NCI-H1417 treated with DMSO at 0.1 percent for 48 hours (cell line): ENCODE measurements at places on chromosomes 1 and 21.

GRCh38 chr21:30615199-30615598 is 1.0 kb upstream of the KRTAP20-1 start:
- DNase-seq, result no peak

GRCh38 chr1:13792419-13792818 is 92.4 kb downstream of the PRDM2 start:
- no peak for DNase-seq

GRCh38 chr1:1958071-1958541 is 39.0 kb upstream of the TMEM52 start:
- DNase-seq, result no peak

DNA sequence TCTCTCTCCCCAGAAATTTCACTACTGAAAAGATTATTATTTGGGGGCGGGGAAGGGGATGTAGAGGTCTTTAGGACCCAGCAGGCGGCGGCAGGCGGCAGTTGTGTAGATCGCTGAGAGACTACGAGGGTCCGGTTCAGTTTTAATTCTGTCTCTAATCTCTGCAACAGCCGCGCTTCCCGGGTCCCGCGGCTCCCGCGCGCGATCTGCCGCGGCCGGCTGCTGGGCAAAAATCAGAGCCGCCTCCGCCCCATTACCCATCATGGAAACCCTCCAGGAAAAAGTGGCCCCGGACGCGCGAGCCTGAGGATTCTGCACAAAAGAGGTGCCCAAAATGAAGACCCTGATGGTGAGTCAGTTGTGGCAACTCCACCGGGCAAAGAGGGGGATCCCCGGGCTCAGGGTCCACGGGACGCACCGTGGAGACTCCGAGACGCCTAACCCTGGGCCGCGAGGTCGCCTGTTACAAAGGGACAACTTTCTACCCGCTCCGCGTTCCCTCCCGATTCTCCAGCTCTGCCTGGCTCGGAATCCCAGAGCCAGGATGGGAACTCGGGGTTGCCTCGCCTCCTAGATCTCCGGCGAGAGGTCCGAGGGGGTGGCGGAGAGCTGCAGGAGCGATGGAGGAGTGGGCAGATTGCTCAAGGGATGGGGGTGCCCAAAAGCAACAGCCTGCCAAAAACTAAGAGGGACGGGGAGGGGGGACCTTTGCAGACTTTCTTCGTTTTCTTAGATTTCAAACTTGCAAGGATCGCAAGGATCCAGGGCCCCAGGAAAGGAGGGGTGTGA is at the start of gene ST6GALNAC5:
ST6GALNAC5 (plus strand) TSS at position 139 of the 789 bp plus-strand sequence.
- DNase-seq, result no peak

DNA sequence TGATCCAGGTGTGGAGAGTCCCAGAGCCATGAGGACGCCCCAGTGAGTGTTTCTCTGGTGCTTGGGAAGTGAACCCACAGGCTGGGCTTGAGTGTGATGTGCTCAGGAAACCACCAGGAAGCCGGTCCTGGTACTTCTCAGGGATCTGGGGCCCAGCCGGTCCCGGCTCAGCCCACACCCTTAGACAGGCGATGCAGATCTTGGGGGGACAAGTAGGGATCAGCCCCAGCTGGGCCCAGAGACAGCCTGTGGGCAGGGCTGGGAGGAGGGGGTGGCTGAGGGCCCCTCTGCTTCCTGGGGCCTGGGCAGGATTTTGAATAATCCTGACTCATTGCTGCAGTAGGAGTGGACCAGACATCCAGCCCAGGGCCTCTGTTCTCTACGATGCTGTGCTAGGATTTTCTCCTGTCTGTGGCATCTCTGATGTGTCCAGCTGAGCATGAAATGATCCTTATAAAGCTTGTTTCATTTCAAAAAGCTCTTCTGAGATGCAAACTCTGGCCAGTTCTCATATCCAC is 698.0 kb downstream of the PTPRU start:
- DNase-seq, result no peak

GRCh38 chr1:40664167-40664537 is 1.3 kb downstream of the RIMS3 start:
- no peak for DNase-seq

DNA sequence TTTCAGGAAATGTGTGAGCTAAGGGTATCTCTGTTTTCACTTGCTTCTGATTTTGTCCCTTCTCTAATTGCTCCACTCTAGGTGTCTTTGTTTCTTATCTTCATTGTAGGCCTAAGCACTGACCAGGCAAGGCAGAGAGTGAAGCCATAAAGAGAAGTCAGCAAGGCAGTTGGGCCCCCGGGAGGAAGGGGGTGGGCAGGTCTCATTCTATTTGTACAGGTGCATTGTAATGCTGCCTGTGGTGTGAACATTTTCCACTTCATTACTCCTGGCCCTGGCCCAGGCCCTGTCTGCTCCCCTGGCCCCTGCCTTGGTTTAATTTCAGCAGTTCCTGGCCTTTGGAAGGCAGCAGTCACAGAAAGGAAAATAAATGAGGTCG is 86.4 kb upstream of the JUN start:
- no peak for DNase-seq

DNA sequence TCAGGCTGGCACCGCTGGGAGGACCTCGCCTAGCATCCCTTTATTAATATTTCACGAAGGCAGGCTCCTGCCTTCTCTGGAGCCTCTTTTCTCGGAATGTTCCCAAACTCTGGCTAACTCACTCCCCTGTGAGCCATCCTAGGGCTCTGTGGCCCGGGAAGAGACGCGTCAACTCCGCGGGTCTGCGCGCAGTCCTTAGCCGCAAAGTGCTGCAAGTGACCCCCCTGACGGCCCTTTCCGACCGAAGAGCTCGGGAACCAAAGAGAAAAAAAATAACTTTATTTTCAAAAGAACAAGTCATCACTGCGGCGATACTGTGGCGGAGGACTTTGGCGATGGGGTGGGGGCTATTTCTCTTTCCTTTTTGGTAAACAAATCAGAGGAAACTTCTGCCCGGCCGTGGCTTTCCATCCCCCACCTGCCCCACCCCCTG is 14.6 kb downstream of the NR5A2 start:
- no peak for DNase-seq

- no peak for DNase-seq
These were observed 182.9 kb downstream of the BACH1 start for GRCh38 chr21:29481641-29482040.

DNA sequence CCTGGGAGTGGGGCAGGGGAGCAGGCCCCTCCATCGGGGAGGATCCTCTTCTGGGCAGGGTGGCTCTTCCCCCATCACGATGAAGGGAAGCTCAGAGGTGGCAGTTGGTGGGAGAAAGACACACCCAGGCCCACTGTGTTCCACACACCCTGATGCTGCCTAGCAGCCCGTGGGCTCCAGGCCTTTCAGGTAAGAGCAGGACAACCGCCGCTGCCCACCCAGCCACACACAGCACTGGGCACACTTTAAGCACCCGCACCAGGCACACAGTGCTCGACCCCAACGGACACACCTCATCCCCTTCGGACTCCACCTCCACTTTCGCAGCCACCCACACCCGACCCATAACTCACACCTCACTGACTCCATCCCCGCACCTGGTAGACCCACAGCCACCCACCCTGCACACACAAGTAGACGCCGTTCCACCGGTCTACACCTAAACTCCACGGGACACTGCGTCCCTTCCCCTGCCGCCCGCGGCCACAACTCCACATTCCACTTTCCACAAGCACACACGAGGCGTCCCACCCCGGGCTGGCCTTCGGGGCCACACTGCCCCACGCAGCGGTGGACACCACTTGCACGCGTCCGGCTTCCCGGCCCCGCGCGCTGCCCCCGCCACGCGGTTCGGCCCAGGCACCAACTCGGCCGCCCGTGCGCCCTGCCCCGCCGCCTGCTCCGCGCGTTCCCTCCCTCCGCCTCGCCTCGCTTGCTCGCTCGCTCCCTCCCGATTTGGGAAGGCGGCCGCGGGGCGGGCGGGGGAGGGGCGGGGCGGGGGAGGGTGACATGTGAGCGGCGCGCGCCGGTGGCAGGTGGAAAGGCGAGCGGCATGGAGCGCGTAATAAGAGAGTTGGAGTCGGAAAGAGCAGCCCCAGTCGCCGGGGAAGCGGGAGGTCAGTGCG is at the start of gene KCNQ4:
KCNQ4 (plus strand) TSS at position 787 of the 905 bp plus-strand sequence. CDS start 307 bp downstream, outside the sequence.
- no peak for DNase-seq

DNA sequence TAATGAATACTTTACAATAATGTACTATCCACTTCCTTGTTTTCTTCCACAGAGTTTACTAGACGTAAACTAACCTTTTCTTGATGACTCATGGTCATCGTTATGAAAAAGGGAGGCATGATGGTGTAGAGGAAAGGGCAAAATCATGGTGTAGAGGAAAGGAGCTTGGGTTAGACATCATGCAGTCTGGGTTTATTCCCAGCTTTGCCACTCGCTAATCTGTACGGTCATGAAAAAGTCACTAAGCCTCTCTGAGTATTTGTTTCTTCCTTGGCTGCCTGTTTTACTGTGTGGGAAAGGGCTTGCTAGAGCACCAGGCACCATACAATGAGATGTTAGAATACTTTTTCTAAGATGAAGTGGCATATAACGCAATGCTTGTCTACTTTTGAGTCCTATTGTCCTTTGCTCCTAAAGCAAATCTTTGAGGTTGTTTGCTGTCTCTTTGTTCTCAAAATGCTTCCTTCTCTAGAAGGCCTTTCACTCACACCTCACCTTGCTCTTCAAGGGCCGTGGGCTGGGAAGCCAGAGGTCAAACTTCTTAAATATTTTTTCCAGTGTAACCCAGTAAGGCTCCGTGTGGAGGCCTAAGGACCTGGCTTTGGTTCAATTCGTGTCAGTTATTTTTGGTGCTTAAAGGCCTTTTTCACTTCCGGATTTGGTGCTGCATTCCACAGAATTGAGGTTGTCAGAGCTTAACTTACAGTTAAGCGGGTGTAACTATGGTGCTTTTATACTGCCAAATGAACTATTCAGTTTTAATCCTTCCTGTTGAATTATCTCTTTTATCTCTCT is 9.9 kb upstream of the ETV3 start:
- no peak for DNase-seq

DNA sequence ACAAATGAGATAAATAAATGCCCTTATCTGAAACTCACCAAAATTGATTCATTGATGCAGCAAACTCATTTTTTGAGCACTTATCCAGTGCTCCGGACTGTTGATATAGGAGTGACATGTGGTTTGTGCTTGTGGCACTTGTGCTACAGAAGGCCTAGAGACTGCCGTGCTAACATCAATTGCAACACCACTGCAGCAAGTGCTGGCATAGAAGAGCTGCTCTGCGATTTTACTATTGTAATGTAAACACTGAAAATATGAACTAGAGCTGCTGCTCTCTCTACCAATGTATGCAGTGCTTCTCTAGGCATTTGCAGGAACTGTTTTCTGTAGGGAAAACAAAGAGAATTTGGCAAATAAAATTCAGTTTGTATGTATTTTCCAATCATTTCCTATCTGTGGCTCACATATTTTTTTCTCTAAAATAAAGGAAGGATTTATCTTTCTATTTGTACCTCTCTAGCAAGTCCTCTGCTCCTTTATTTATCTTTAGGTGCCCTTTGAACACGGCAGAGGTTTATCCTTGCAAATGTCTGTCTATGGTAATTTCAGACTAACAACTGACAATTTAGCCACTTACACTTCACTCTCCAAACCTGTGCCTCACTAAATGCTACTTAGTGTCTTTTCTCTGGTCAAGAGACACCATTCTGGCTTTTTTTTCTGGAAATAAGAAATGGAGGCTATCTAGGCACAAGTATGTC is 409.5 kb upstream of the ADGRL2 start:
- DNase-seq, result no peak

GRCh38 chr21:28345934-28346333 is 646.7 kb downstream of the LTN1 start:
- DNase-seq, result no peak

- DNase-seq, result no peak
These were observed 13.1 kb upstream of the EXO1 start for GRCh38 chr1:241834733-241835377.

DNA sequence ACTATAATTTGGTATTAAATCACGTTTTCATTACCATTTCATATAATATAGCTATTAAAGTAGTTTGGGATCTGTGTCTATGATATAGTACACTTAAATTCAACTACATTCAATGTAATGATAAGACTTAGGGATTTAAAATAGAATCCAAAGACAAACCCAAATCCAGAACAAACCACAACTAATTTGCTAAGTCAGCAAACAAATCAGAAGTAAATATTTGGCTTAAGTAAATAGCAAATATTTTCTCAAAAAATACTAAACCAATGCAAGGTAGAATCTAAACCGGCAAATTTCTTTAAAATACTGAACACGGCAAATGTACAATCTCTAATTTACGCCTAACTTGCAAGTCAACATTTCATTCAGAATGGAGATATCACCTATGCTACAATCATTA is 16.8 kb downstream of the YY1AP1 start:
- DNase-seq, result no peak

GRCh38 chr1:189616893-189617292 is 860.8 kb downstream of the BRINP3 start:
- no peak for DNase-seq

DNA sequence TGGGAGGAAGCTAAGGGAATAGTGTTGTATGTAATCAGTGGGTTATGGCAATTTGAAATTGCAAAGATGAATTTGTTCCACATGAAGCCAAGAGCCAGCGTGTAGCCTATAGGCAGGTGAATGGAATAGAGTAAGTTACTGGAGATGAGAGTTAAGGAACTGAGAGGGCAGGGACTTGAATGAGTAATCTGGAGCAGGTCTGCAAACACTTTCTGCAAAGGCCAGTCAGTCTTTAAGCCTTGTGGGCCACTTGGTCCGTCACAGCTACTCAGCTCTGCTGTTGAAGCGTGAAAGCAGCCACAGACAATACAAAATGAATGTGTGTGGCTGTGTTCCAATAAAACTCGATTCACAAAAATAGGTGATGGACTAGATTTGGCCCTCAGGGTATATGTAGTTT is 29.2 kb downstream of the SZT2 start:
- DNase-seq, result no peak

GRCh38 chr1:203100516-203100869 is 14.7 kb upstream of the MYOG start:
- no peak for DNase-seq

DNA sequence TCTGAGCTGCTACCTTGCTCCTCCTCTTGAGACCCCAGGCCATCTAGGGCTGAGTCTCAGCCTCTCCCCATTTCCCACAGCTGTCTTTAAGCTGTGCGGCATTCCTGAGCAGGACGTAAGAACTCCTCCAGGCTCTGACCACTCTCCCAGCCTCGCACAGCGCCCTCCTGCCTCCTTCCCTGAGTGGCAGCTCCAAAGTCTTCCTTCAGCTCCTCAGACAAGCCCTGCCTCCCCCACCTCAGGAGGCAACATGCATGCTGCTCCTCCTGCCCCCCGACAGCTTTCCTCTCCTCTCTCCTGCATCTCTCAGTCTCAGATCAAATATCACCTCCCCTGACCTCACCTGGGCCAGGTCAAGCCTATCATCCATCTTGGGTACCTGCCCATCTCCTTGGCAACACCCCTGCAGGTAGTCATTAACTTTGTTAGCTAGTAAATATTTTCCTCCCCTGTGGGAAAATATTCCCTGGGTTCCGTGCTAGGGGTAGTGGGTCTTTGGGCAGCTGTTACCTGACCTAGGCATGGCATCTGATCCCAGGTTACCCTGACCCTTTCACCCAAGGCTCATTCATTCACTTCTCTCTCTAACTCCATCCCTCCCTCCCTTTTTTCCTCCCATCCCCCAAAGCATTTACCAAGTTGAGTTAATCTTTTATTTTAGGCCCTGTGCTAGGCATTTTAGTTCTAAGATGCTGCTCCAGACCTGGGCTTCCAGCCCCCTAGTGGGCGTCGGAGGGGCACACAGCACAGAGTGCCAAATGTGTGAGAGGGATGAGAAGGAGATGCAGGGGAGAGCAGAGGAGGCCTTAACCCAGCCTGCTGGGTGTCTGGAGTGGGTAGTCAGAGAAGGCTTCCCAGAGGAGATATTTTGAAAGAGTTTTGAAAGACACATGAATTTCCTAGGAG is 419.9 kb downstream of the PTPRU start:
- no peak for DNase-seq
